Pericardium fibroblast (primary cell): ENCODE measurements at places on chromosomes 13 and 19. TPM values are rescaled to one million over a fixed set of nuclear protein-coding genes. Genes with fewer than 3 reads are reported as not detected.

The ARRDC5 gene
- total RNA-seq, result not detected in 2 replicates

The ZNF99 gene
- not detected in 2 replicates for total RNA-seq

The MEF2B gene
- 0.35 TPM in 1 of 2 replicates, not detected in the other for total RNA-seq

The SMIM24 gene
- not detected in 2 replicates for total RNA-seq

The MYH14 gene
- total RNA-seq, result not detected in 2 replicates

The ODAD3 gene
- 0.09 and 0.23 TPM in 2 replicates for total RNA-seq

The PSG3 gene
- total RNA-seq, result not detected in 2 replicates

The ZGLP1 gene
- total RNA-seq, result 1.5 and 3.0 TPM in 2 replicates

The CLDN10 gene
- total RNA-seq, result not detected in 2 replicates

The UPK1A gene
- total RNA-seq, result not detected in 2 replicates

The TEX101 gene
- not detected in 2 replicates for total RNA-seq

The SLC7A10 gene
- total RNA-seq, result 0.12 TPM in 1 of 2 replicates, not detected in the other

The ICAM1 gene
- 43.5 and 55.2 TPM in 2 replicates for total RNA-seq

The ZNF491 gene
- total RNA-seq, result 0.58 TPM in 1 of 2 replicates, not detected in the other

The CPB2 gene
- total RNA-seq, result not detected in 2 replicates

The CLDND2 gene
- total RNA-seq, result not detected in 2 replicates

The ATP8A2 gene
- total RNA-seq, result under 0.01 and 0.09 TPM in 2 replicates

The PNMA8C gene
- not detected in 2 replicates for total RNA-seq

The SCAMP4 gene
- total RNA-seq, result 102 and 104 TPM in 2 replicates

The ZNF415 gene
- total RNA-seq, result 2.1 and 4.7 TPM in 2 replicates

The RAB4B gene
- 21.3 and 37.3 TPM in 2 replicates for total RNA-seq

The CEACAM7 gene
- not detected in 2 replicates for total RNA-seq

The FGF22 gene
- total RNA-seq, result 0.26 TPM in 1 of 2 replicates, not detected in the other

The CCL25 gene
- not detected in 2 replicates for total RNA-seq

The PNMA8A gene
- total RNA-seq, result 1.9 and 2.5 TPM in 2 replicates

The PLIN5 gene
- total RNA-seq, result 1.1 TPM in 1 of 2 replicates, not detected in the other

The DHRS12 gene
- total RNA-seq, result 5.7 and 6.1 TPM in 2 replicates

The FGF14 gene
- total RNA-seq, result 0.17 TPM in 1 of 2 replicates, not detected in the other

The ZNF91 gene
- 13.3 and 17.1 TPM in 2 replicates for total RNA-seq

The NAPSA gene
- total RNA-seq, result 0.51 TPM in 1 of 2 replicates, not detected in the other

The LMO7 gene
- 16.4 and 71.6 TPM in 2 replicates for total RNA-seq

The PSG11 gene
- not detected in 2 replicates for total RNA-seq

The RAB3A gene
- 2.0 and 2.2 TPM in 2 replicates for total RNA-seq

The ZNF585A gene
- total RNA-seq, result 1.9 and 6.3 TPM in 2 replicates

The ABHD17A gene
- total RNA-seq, result 122 and 178 TPM in 2 replicates

The SLC35E1 gene
- 25.5 and 41.7 TPM in 2 replicates for total RNA-seq

The GPR18 gene
- not detected in 2 replicates for total RNA-seq

The CDX2 gene
- total RNA-seq, result not detected in 2 replicates

The CNN1 gene
- total RNA-seq, result 12.2 and 33.3 TPM in 2 replicates

The C19orf33 gene
- 1.5 and 1.6 TPM in 2 replicates for total RNA-seq

The CBY2 gene
- not detected in 2 replicates for total RNA-seq

The ZNF846 gene
- 9.5 and 10.0 TPM in 2 replicates for total RNA-seq

The POU4F1 gene
- total RNA-seq, result not detected in 2 replicates

The VAV1 gene
- not detected in 2 replicates for total RNA-seq

The IER2 gene
- total RNA-seq, result 107 and 135 TPM in 2 replicates

The ZNF154 gene
- 2.3 and 4.3 TPM in 2 replicates for total RNA-seq

The BST2 gene
- total RNA-seq, result 5.5 and 7.0 TPM in 2 replicates

The MATK gene
- not detected in 2 replicates for total RNA-seq

The DPF1 gene
- 0.09 and 0.82 TPM in 2 replicates for total RNA-seq

The MEIOSIN gene
- not detected in 2 replicates for total RNA-seq

The SETDB2 gene
- total RNA-seq, result 3.9 and 4.9 TPM in 2 replicates

The GZMM gene
- 0.23 TPM in 1 of 2 replicates, not detected in the other for total RNA-seq

The ARHGAP33 gene
- 3.0 and 6.7 TPM in 2 replicates for total RNA-seq

The THSD1 gene
- 3.0 and 5.6 TPM in 2 replicates for total RNA-seq

The UBL3 gene
- total RNA-seq, result 13.0 and 14.0 TPM in 2 replicates

The ZNF296 gene
- total RNA-seq, result 0.70 and 3.1 TPM in 2 replicates
